ENCODE measurements at places on chromosomes 13 and 19.

DNA sequence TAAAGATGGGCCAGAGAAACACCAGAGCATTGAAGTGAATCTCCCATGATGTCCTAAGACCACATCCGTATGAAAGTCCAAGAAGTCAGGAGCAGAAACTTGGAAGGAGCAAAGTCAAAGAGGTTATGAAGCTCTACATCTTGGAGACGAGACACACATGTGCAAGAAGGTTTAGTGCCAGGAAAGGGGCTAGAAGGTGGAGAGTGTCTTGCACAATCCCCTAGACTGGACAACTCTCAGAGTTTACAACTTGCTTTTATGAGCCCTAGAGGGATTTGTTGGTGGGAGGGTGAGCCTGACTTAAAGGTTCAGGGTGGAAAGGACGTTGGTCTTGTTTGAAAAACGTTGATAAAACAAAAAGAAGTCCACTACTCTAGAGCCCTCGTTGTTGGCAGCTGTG, 150.6 kb downstream of the GPC6 start:
- DNase-seq = no peak

DNA sequence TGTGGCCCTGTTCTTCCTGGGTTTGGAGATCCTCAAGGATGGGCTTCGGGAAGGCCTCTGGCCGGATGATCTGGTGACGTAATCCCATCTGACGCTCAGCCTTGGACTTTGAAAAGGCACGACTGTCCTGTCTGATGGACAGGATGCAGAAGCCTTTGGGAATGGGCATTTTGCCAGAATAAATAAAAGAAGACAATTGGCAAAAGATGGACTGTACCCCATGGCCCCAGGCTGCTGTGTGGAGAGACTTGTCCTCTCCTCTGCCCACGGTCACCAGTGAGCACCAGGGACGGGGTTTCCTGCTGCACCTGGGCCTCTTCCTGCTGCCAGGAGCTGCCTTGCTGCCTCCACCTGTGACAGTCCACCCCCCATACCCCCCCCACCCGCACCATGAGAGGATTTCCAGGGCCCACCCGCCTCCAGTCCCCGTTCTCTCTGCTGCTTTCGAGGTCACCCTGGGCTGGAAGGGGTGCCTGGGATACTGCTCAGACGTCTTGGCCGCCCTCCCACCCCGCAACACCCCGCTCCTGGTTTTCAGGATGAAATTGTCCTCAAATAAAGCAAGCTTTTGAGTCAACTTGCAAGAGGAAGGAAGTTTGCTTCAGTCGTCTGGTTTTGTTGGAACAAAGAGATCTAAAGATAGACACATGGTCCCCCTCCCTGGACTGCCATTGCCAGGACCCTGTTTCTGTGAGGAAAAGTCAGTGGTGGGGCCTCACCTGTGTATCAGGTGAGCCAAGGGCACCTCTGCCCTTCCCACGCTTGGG, 40.9 kb downstream of the MCF2L start:
- no peak for DNase-seq

- DNase-seq = no peak
Observed at GRCh38 chr19:35081201-35081600, 34.4 kb upstream of the FXYD3 start.

- no peak for DNase-seq
Observed at GRCh38 chr13:106415971-106416370, 119.5 kb downstream of the EFNB2 start.

- no peak for DNase-seq
Observed at GRCh38 chr19:38850436-38850975, 720 bp upstream of the HNRNPL start.

DNA sequence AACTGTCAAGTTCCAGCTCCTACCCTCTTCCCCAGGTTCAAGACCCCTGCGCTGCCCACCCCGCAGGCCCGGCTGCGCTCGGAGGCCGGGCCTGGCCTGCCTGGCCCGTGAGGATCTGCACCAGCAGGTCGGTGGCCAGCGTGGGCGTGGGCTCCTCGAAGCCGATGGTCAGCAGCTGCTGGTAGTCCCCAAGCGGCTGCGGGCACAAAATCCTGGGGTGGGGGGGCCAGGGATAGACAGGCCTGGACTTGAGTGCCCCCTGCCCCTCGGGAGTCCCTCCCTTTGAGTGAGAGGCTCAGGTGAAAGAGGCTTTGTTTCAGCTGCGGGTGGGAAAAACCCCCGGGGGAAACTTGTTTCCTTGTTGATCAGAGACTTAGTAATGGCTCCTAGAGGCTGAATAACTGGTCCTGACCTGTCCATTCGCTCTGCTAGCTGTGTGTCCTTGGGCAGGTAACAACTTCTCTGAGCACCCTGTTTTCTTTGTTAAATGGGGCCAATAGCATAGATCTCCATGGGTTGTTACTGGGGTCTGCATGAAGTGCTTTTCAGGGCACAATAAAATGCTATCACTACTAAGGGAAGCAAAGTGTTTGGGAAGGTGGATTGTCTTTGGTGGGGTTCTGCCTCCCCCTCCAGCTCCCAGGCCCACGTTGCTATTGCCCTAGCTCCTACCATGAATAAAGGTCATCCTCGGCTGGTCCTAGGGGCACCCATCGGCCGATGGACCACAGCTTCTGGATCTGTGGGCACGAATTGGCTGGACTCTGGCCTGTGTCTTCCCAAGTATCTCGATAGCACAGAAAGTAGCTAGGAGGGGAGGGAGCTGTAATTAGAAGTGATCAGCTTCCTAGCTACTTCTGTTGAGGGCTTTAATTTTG, 3.5 kb downstream of the C19orf67 start:
- no peak for DNase-seq

GRCh38 chr19:1274081-1274851, 1.1 kb upstream of the FAM174C start:
- DNase-seq = no peak

All from activated CD4-positive, alpha-beta T cell treated with anti-CD3 and anti-CD28 coated beads, Interleukin-2, amount 50 U/mL, for 4 hours (primary cell).